ENCODE measurements at places on chromosomes 11 and 22. TPM values are rescaled to one million over a fixed set of nuclear protein-coding genes. Genes with fewer than 3 reads are reported as not detected.

DNA sequence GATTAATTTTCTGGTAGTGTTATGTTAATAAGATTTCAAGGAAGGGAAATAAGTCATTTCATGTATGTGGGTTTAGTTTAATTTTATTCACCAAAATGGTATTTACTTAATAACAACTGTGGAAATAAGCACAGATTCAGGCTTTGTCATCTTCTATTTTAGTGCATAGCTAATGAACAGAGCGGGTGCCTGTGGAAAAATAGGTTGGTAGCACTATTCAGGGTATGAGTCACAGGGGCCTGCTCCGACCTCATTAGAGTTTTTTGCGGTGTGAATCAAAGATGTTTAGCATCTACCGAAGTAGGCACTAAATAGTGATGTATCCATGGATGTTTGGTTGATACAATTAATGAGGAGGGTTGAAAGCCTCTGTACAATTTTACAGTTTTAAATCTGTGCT, 78.2 kb downstream of the FAT3 start:
- DNase-seq, result no peak

OR51B5 gene
- polyA plus RNA-seq, result 0.25 TPM

DNA sequence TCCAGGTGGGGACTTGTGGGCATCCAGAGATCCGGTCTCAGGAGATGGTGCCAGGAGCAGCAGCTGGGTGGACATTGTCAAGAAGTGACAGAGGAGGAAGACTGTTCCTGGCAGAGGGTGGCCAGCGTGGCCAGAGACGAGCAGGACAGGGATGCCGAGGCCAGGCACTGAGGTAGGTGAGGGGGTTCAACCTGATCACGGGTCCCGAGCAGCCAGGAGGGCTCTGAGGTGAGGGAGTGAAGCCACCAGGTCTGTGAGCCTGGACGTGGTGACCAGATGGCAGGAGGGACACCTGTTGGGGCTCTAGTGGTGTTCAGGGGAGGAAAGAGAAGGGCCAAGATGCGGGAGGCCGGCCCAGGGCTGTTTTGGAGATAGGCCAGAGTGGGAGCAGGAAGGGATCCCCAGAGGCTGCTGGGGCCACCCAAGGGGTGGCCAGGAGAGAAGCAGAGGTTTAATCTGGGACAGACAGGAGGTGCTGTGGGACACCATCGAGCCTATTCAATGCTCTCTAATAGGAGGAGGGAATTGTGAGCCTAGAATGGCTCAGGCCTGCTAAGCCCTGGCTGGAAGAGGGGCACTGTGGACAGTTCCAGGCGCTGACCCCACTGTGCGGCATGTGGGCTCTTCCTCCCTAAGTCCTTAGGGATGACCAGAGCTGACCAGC, 6.3 kb downstream of the PPM1F start:
- DNase-seq, result no peak

JAML gene
- not detected for polyA plus RNA-seq

SCGB1A1 gene
- polyA plus RNA-seq, result not detected

- no peak for DNase-seq
Observed at GRCh38 chr11:76335842-76336241, 45.1 kb downstream of the THAP12 start.

Data from cardiac muscle cell (in vitro differentiated cells and primary cell).